ENCODE measurements at places on chromosomes 1 and 21.

GRCh38 chr1:28091043-28091781 is 2.8 kb upstream of the EYA3 start:
- DNase-seq, result peak; percentile 83

DNA sequence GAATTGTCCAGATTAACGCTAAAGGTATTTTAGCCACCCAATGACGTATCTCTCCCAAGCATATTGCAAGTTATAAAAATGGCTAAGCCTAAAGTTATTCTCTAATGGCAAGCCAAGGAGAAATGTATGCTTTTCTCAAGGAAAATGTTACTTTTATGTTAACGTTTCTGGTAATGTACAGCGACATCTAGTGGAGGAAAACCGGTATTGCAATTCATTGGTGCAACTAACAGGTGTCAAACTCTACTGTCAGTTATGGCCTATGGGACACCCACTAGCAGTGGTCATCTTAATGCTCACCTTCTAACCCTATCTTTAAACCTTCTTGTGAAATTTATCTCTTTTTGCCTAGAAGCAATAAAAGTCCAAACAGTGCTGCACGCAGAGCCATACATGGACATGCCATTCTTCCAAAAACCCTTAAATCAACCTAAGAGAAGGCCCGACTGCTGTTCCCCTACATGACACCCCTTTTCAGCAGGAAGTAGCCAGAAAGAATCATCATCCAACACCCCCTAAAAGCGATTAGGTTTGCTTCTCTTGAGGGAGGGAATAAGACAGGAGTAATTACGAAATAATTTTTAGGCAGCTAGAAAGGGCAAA is 68.7 kb upstream of the LRIF1 start:
- DNase-seq, result peak; percentile 63

- no peak for DNase-seq
These were observed 1011.1 kb downstream of the PLA2G4A start for GRCh38 chr1:187839873-187840272.

GRCh38 chr1:78373676-78374075 is 117.1 kb upstream of the PTGFR start:
- no peak for DNase-seq

DNA sequence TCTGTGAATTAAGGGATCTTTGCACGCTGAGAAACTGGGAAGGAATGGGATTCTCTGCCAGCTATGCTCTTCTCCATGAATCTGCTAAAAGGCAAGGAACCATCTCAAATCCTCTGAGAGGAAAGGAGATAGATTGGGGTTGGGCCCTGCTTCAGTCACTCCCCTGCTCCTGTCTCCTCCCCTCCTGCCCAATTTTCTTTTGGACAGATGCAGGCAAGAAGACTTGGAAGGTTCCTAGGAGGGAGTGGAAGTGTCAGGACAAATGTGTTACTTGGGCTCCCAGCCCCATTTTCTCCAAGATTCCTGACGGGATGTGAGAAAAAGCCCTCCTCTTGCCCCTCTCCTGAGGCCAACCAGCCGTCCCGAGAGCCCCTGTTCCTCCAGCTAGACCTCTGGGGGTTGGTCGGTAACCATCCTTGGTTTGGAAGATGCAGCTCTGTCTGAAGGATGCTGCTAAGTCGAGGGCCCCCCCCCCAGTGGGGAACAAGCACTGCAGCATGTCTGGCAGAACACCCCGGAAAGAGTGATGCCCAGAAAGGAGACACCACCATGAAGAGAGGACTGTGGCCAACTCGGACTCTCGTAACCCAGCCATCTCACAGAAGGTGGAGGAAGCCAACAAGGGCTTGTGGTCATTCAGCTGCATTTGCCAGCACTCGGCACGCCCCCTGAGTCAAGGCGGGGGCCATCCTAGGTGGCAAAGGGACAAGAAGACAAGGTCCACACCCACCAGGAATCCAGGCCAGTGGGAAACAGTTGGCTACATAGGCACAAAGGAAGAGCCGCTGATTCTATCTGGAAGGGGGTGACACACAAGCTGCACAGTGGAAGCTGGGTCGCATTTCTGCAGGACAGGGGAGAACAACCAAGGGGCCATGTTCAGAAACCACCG is 43.7 kb downstream of the CDK18 start:
- no peak for DNase-seq

DNA sequence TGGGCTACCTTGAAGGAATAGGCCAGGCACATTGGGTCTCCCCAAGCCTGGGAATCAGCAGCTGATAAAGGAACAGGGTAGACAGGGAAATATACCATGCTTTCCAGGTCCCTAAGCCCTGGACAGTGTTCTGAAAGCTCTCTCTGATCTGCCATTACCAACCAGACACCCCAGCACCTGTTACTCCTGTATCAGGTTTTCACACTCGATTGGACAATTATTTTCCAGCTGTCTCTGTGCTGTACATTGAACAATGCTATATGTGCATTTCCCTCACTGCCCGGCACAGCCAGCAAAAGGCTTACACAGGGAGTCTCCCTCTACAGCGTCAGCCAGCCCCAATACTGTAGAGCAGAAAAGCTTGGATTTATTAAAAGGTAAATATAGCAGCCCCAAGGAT is 4.7 kb downstream of the CFAP45 start:
- DNase-seq, result no peak

DNA sequence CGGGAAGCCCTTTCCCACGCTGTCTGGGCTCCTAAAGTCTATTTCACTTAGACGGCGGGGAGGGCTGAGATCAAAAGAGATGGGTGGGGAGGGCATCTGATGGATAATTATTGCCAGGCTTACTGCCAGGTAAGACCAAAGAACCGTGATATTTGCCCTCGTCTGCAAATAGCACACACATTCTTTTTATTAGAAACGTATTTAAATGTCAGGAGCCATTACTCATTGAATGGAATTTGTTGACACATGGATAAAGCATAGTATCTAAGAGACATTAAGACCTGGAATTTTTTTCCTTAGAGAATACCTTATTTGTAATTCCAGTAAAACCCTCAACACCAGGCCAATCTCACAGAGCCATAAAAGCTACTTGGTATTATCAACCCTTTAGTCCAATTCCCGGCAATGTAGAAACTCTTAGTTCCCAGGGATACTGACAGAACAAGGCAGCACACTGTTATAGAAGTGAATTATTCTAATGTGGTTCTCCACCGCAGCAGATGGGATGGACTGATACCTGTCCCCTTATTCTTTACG is 10.6 kb downstream of the URB1 start:
- no peak for DNase-seq

DNA sequence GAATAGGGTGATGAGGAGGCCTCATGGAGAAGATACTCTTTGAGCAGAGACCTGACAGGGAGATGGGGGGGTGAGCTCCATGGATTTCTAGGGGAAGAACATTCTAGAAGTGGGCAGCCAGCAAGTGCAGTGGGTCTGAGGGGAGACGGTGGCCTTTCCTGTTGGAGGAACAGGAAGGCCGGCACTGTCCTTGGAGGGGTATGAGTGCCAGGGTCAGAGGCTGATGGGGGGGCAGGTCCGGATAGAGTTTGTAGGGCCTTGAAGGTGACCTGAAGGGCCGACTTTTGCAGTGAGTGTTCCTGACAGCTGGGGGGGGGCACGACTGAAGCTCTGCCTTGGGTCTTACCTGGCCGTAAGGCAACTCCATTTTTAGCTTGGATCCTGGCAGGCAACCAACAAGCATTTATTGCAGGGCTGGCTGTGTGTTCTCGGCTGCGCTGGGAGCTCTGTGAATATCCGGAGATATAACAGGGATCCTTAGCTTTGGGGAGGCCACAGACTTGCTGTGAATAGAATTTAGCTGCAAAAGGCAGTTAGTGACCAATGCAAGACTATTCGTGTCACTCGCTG is 130.6 kb downstream of the MRPS6 start:
- no peak for DNase-seq

GRCh38 chr1:201888282-201889089 is at the start of gene SHISA4:
Gene SHISA4, plus strand, starts transcription at chr1:201888898. Its CDS starts 97 bp downstream, at chr1:201888995.
- no peak for DNase-seq

DNA sequence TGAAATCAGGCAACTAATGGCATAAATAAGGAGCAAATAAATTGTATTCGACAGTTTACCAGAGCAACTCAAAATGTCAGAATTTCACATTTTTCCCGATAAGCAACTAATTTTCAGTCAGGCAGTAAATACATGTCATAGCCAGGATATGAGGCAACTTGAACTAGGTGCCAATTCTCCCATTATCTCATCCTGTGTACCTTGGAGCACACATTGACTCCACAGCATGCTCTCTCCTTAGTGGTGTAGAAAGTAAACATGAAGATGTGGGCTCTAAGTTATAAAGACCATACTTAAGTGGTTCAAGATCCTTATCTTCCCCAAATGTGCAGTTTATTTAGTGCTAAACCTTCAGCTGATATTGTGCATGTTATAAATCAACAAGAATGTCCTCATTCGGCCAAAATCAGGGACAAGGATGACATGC is 197.8 kb downstream of the VAV3 start:
- no peak for DNase-seq

GRCh38 chr1:61474269-61474817 is 250.6 kb downstream of the TM2D1 start:
- no peak for DNase-seq

DNA sequence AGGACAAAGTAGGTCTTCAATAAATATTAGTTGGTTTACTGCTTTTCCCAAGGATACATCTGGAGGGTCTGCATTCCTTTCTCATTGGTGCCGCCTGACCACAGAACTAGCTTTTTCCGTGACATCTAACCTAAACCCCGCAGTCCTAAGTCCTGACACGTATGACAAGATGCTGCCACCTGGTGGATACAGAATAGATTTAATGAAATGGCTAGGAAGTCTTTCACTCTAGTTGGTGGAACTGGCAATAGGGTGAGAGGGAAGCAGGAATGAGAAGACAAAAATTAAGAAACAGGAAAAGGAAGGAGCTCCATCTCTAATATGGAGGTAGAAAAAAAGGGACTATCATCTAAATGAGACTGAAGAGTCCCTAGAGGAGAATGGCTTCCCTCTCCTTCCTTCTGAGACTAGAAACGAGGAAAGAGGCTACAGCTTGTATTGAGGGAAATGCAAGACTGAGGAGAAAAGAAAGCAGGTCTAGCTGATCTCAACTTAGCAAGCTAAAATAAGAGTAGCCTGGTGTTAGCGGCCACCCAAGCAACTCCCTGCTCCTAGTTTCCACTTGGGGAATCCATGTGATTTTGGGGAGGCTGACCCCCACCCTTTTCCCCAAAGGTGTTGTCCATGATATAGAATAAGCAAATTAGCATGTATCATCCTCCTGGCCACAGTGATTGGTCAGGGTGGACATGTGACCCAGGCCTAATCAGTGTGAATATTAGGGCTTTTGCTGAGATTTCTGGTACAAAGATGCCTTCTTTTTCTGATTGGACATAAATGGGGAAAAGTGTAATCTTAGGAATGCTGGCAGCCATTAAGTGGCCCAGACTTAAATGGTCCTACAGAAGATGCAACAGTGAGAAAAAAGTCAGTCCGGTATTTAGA is 5.9 kb downstream of the RFX5 start:
- peak; percentile 77 for DNase-seq

DNA sequence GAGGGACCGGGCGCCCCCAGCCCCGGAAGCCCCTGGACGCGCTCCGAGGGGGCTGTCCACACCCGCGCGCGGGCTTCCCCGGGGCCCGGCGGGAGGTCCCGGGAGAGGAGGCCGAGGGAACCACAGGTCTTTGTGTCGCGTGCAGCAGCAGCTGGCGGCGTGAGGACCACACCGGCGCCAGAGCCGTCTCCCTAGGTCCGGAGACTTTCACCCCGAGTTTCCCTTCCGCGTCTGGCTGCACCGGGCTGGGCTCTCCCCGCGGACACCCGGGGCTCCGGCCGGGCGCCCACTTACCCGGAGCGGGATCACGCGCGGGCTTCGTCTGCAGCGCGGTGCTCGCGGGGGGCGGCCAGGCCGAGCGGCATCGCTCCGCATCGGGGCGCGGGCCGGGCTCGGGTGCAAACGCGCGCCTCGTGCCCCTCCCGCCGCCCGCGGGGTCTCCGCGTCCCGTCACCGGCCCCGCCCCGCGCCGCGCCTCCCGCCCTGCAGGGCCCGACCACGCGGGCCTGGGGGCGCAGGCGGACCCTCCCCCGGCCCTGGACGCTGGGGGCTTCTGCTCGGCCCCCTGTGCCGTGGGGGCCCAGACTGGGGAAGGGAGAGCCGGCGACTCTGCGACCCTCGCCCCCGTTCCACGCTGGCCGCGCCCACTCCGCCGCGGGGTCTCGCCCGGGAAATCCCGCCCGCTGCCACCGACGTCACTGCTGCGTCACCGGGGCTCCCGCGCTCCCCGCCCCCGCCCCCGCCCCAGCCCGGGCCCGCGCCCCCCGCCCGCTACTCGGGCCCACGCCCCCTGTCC is at the start of gene GNG4:
TSS of gene GNG4 (minus strand) at position 417 of the 796 bp plus-strand sequence. CDS start 65,946 bp downstream, outside the sequence.
- DNase-seq, result no peak

- DNase-seq, result no peak
These were observed 121.0 kb upstream of the UBE2U start for GRCh38 chr1:64082459-64082858.

DNA sequence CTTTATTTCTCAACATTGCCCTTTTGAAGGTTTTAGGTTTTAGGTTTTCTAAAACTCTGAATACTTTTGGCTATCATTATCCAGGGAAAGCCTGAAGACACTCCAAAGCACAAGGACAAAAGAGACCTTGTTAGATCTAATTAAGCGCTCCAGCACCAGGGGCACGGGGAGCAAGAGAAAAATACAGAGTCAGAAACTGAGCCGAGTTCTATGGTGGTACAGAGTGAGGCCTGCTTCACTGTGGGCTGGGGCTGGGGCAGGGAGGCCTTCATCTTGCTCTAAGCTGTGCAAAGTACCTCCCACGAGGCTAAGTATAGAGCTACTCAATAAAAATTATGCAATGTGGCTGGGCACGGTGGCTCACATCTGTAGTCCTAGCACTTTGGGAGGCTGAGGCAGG is 19.7 kb upstream of the RAB4A start:
- no peak for DNase-seq

GRCh38 chr21:38766987-38767722 is 38.6 kb upstream of the ETS2 start:
- peak; percentile 74 for DNase-seq

- no peak for DNase-seq
These were observed 283.1 kb downstream of the PLPP3 start for GRCh38 chr1:56295949-56296929.

DNA sequence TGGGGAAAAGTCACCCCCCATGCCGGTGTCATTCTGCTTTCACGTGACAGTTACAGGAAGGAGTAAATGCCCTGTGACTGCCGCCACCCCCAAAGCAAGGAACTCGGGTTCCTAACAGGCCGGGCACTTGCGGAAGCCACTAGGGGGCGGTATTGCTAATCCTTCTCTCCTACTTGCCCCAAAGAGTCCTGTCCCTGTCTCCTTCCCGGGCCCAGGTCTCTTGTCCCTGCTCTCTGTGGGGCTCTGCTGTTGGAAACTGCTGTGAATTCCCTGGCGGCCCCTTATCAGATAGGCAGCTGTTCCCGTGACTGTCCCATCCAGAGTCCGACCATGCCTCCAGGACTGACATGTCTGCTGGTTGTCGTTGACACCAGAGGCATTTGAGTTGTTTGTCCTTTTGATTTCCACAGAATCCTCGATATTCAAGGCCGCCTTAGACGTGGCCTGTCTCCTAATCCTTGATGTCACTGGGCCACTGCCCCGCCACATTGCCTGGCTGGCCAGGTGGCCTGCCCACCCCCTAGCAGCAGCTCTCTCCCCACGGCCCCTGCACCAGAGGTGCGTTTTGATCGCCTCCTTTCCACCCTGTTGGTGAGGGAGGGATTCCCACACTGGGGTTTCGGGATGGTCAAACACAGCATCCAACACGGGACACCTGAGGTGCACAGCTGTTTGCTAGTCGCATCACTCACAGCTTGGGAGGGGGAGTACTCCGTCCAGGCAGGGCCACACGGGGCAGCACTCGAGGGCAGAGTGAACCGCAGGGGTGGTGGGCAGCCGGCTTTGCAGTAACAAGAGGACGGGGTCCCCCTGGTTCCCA is 37.3 kb downstream of the CHAF1B start:
- DNase-seq, result peak; percentile 12

GRCh38 chr1:148307583-148308185 is 155.6 kb upstream of the NBPF11 start:
- no peak for DNase-seq
